Activated CD4-positive, alpha-beta T cell treated with anti-CD3 and anti-CD28 coated beads, Interleukin-2, amount 10 ng/mL, durations not matched to agents 7 days and 5 days (primary cell): ENCODE measurements at places on chromosomes 12 and 14.

DNA sequence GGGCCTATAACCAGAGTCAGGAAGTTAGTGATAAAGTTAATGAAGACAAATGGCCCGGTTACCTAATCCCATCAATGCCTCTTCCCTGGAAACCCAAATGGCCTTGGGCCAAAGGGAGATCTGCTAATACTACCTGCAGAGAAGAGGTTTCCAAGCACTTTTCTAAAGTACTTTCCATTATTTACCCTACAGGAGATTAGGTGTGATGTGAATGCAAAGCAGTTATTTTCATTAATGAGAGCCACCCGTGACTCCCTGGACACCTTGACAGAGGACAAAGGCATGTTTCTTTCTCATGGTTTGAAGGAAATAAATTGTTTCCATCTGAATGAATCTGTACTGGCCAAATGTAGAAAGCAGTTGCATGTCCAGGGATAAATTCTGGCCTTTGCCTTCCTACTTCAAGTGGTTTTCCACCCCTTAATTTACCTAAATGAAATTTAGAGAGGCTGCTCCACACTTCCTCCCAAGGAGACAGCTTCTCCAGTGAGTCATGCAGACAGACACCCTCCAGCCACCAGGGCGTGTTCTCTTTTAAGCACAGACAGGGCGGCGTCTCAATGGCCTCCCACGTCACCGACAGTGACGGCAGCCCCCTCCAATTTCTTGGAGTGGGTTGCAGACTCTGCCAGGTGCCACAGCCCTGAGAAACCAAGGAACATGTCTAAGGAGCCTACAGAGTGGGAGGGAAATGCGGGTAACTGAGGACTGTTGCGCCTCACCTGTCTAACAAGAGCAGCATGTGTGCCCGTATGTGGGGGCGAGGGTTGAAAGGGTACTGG is 43.9 kb upstream of the GNPNAT1 start:
- no peak for DNase-seq

DNA sequence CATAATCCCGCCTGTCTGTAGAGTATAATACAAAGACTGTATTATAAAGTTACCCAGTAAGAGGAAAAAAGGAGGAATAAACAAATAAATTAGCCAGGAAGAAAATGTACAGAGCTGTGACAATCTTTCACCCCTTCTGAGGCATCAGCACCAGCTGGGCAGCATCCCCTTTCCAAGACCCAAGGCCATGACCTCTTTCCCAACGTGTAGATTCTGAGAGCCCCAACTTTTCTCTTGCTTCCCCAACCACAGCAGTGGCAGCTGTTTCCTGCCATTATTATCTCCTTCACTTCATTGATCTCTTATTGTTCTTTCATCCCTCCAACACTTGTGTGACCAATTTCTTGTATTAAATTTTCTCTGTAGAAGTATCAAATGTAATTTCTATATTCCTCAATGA is 101.6 kb downstream of the BBS10 start:
- DNase-seq: no peak

- no peak for DNase-seq
These were observed 37.5 kb downstream of the ZFC3H1 start for GRCh38 chr12:71626098-71626497.

GRCh38 chr12:58416236-58416635 is 474.9 kb downstream of the ATP23 start:
- DNase-seq: no peak

DNA sequence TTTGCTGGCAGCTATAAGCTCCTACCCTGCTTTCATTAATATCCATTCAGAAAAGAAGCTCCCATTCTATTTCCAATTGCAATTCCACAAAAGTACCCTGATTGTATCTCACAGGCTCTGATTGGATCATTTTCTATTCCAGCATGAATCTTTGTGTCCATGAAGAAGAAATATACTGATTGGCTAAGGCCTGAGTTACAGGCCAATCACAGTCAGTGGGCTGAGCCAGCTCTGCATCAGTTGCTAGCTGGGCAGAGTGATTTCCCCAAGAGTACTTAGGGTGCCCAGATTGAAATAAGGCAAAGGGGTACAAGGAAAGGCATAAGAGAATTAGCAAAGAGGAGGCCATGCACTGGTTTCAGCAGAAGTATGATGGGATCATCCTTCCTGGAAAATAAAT is 14.4 kb downstream of the ART4 start:
- DNase-seq: no peak

- no peak for DNase-seq
These were observed 59.5 kb upstream of the TMX1 start for GRCh38 chr14:51180577-51180976.

DNA sequence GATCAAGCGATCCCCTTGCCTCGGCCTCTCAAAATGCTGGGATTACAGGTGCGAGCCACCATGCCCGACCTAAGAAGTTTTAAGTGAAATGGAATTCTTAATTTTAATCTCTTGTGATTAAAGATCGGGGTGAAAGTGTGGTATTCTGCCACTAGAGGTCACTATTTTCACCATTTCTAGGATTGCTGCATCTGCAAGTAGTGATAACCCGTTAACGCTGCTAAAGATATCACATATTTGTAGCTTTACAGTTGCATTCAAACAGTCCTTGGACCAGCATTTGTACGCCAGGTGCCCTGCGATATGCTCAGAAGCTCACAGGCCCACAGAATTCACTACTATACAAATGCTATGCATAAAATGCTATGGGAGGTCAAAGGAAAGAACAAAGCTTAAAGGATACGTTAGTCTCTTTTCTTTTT is 19.3 kb downstream of the CCDC62 start:
- peak; percentile 35 for DNase-seq

GRCh38 chr14:95686935-95687334 is 709 bp downstream of the TCL1B start:
- no peak for DNase-seq

DNA sequence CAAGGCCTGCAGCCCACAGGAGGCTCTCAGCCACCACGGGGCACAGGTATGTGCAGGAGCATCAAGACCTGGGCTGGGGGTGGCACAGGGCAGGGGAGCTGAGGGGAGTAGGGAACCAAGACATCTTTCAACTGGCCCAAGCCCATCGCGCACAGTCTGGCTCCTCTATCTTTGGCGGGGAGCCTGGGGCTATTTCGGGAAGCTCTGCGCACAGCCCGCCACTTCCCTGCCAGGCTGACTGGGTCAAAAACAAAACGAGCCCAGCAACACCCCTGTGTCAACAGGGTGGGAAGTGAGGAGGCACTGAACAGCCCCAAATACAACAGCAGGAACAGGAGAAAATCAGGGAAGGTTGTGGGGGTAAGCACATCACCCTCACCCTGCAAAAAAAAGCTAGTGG is 83.9 kb downstream of the ARL6IP4 start:
- DNase-seq: no peak

- DNase-seq: no peak
These were observed 763.4 kb downstream of the LRFN5 start for GRCh38 chr14:42370056-42370455.

GRCh38 chr12:25107920-25108319 is 87.0 kb downstream of the DNAI7 start:
- DNase-seq: no peak

DNA sequence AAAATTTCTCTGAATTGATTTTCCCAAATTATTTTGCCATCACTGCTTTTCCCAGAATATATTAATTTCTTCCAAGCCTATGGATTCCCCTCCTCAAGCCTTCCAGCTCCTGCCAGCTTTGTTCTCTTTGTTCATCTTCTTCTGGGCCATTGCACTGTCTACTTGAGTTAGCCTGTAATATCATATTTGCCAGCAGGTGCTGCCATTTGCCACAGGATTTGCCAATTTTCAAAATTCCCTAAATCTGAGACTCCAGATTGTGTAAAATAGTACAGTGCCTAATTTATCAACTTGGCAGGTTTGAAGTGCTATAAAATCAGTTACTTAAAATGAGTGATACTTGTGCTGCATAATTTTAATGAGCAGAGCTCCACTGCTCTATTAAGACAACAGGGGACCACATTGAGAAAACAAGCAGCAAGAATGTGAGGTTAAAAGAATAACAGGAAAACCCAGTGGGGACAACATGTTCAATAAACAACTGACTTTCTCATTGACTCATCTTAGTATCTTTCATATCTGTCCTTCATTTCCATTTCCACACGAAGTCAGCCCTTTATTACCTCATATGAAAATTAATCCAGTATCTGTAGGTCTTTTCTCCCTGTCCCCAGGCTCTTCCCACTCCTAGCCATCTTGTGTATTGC is 84.6 kb upstream of the CCDC196 start:
- no peak for DNase-seq

DNA sequence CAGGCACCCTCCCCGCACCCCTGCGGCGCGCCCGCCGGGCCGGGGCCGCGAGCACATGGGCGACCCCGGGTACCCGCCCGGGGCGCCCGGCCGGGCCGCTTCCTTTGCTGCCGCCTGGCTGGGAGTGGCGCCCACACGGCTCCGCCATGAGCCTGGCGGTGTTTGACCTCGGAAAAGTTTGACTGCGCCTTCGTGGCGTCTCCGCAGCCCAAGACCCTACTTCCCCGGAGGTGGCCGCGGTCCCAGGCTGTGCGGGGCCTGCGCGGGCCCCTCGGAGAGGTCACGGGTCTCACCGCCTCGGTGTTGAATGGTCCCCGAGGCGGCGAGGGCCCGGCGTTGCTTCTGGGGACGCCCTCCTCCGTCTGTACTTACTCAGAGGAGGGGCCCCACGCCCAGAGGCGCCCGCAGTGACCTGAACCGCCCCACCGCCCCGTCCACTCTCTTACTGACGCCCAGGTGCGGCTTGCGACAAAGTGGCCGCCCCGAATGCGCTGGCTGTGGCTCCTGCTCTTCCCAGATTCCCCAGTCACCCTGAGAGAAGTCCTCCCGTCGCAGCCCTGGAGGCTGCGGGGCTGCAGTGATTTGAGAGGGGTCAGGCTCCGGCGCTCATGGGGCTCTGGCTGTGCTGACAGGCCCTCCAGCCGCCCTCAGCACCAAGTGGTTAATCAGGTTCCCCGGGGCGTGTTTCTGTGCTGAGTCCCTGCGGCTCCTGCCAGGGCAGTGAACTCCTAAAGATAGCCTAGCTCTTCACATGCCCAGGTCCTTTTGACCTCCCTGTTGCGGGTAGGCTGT is 5.8 kb downstream of the KMT5A start:
- DNase-seq: peak; percentile 24

- no peak for DNase-seq
These were observed 1.6 kb downstream of the RFX4 start for GRCh38 chr12:106584104-106585064.

DNA sequence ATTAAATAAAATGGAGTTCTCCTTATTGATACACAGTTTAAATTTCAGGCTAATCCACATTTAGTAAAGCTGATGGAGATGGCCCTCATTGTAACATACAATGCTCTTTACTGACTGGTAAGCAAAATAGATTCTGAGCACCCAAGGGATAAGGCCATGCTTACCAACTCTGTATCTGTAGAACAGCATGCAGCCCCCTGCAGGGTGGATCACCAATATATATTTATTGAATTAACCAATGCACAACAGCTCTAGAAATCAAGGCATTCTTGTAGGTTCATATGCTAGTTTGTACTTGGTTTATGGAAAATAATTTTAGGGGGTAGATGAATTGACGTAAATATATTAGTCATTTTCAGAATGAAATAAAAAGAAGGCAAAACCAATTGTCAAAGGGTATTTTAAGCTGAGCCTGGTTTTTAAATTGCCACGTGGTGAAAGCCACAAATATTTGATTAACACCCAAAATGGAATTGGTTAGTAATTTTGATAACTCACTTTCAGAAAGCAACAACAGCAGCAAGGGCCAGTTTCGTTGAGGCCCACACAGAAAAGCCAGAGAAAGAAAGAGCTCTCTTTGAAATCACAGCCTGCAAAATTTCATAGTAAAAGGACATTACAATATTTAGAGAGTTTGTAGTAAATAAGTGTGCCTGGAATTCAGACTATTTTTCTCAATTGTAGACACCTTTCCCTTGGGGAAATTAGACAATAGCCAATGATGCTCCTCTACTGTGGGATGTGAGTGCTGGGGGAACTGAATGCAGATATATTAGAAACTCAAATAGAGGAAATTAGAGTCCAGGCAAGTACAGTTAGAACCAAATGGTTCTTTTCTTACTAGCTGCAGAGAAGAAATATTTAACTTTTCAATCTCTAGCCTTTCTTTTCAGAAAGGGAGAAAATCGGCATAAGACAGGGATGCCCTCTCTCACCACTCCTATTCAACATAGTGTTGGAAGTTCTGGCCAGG is 216.2 kb upstream of the ABCD2 start:
- no peak for DNase-seq

DNA sequence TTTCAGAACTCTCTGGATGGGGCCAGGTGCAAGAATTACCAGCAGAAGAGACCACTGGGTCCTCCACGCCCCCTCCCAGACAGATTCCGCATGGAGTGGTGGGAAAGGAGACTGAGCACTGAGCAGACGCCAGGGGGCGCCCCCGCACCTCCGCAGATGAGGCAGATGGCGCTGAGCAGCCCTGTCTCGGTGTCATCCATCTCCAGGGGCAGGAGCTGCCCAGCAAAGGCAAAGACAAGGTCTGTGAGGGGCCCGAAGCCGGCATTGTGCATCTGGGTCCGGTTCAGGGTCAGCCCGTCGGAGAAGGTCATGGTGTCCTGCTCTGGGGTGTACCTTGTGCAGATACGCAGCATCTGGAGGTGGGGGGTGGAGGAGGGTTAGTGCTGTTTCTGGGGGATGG is 6.3 kb upstream of the ITGB7 start:
- DNase-seq: peak; percentile 84

DNA sequence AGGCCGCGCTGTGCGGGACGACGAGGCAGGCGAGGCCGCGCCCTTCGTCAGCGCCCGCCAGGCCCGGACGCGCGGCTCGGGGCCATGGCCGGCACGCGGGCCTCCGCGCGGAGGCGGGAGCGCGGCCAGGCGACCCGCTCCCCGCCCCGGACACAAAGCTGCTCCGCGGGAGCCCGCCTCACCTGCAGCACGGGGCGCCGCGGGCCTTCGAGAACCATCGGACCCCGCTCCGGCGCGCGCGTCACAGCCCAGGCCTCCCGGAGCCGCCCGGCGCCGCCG is 342 bp downstream of the DICER1 start:
- DNase-seq: no peak

- DNase-seq: no peak
These were observed 104.8 kb upstream of the DIO3 start for GRCh38 chr14:101456246-101457175.
